ENCODE measurements at places on chromosomes 2 and 18. TPM values are rescaled to one million over a fixed set of nuclear protein-coding genes. Genes with fewer than 3 reads are reported as not detected.

Gene QPCT
- total RNA-seq, result 3.9 TPM

DNA sequence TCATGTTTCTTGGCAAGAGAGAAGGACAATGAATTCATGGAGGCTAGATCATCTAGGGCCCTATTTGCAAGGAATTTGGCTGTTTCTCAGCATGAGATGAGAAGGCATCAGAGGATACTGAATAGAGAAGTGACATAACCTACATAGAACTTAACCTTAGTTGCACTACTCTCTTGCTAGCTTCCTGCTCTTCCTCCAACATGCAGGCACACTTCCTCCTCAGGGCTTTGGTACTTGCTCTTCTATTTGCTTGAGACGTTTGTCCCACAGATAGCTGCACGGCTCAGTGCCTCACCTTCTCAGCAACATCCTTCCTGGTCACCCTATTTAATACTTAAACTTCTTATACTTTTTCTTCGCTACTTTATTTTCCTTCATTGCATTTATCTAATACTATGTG, 20.0 kb upstream of the LANCL1 start:
- H3K27me3 ChIP-seq, result no peaks in the 10 kb centered on the region
- H3K27ac ChIP-seq, result no peak overlapping the region
- no peaks in the 10 kb centered on the region for H3K36me3 ChIP-seq

GRCh38 chr18:9516437-9517064, 41.2 kb downstream of the RALBP1 start:
- no peak for DNase-seq
- no peak overlapping the region for H3K4me3 ChIP-seq
- H3K36me3 ChIP-seq, result peaks cover 5% of the 10 kb centered on the region
- H3K27ac ChIP-seq, result no peak overlapping the region
- no peaks in the 10 kb centered on the region for H3K27me3 ChIP-seq

DNA sequence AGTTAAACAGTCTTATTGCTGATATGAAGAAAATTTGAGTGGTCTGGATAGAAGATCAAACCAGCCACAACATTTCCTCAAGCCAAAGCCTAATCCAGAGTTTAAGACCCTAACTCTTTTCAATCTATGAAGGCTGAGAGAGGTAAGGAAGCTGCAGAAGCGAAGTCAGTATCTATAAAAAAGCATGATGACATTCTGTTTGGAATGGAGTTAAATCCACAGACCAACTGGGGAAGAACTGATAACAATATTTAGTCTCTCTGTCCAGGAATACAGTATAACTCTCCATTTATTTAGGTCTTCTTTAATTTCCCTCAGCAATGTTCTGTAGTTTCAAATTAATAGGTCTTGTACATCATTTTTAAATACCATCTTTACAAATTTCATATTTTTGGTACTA, 16.0 kb downstream of the PIGN start:
- no peak for DNase-seq
- peaks cover 2% of the 10 kb centered on the region for H3K36me3 ChIP-seq
- H3K4me1 ChIP-seq, result no peaks in the 10 kb centered on the region
- H3K27ac ChIP-seq, result no peak overlapping the region
- H3K27me3 ChIP-seq, result no peaks in the 10 kb centered on the region
- no peak overlapping the region for H3K4me3 ChIP-seq

Gene CDH7
- not detected for total RNA-seq

DNA sequence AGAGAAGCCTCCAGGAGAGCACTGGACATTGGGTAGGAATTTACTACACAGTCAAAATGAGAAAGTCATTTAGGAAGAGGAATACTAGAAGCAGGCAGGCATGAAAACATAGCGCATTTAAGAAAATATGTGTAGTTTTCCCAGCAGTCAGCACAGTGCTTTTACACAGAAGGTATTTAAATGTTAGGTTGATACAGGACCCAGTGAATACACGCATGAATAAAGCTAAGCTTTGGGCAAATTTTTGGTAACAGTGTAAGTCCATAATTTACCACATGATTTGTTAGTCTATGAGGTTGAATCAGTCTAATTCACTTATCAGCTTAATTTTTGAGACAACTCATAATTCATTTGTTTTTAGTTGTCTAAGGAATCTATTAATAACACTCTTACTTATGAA, 421.7 kb upstream of the CDH20 start:
- H3K4me1 ChIP-seq, result no peaks in the 10 kb centered on the region
- no peaks in the 10 kb centered on the region for H3K27me3 ChIP-seq
- DNase-seq, result no peak
- no peak overlapping the region for H3K27ac ChIP-seq
- H3K36me3 ChIP-seq, result no peaks in the 10 kb centered on the region
- H3K4me3 ChIP-seq, result no peak overlapping the region

GRCh38 chr2:118911166-118911856, 30.7 kb upstream of the MARCO start:
- no peaks in the 10 kb centered on the region for H3K4me1 ChIP-seq
- no peaks in the 10 kb centered on the region for H3K36me3 ChIP-seq
- no peak overlapping the region for H3K27ac ChIP-seq
- no peak for DNase-seq

- H3K27me3 ChIP-seq, result no peaks in the 10 kb centered on the region
- H3K4me1 ChIP-seq, result no peaks in the 10 kb centered on the region
- DNase-seq, result no peak
- no peak overlapping the region for H3K4me3 ChIP-seq
These were observed 276.0 kb downstream of the LRRTM1 start for GRCh38 chr2:80028584-80028983.

DNA sequence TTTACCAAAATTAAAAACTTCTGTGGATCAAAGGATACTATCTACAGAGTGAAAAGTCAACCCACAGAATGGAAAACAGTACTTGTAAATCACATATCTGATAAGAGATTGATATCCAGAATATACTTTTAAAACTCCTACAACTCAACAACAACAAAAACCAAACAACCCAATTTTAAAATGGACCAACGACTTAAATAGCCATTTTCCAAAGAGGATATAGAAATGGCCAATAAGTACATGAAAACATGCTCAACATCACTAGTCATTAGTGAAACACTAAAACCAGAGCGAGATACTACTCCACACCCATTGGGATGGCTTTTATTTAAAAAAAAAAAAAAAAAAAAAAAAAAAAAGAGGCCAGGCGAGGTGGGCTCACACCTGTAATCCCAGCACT, 68.1 kb downstream of the DYM start:
- H3K4me1 ChIP-seq, result no peaks in the 10 kb centered on the region
- H3K27ac ChIP-seq, result no peak overlapping the region
- DNase-seq, result no peak
- no peaks in the 10 kb centered on the region for H3K36me3 ChIP-seq
- no peak overlapping the region for H3K4me3 ChIP-seq
- H3K27me3 ChIP-seq, result no peaks in the 10 kb centered on the region

Gene RNF125
- total RNA-seq, result 42.8 TPM

- no peak overlapping the region for H3K4me3 ChIP-seq
- no peaks in the 10 kb centered on the region for H3K4me1 ChIP-seq
- no peaks in the 10 kb centered on the region for H3K27me3 ChIP-seq
- H3K36me3 ChIP-seq, result no peaks in the 10 kb centered on the region
These were observed 8.6 kb upstream of the RND3 start for GRCh38 chr2:150495993-150496627.

Gene CERKL
- total RNA-seq, result not detected

Gene ICA1L
- total RNA-seq, result 4.7 TPM

Gene YES1
- total RNA-seq, result 19.0 TPM

DNA sequence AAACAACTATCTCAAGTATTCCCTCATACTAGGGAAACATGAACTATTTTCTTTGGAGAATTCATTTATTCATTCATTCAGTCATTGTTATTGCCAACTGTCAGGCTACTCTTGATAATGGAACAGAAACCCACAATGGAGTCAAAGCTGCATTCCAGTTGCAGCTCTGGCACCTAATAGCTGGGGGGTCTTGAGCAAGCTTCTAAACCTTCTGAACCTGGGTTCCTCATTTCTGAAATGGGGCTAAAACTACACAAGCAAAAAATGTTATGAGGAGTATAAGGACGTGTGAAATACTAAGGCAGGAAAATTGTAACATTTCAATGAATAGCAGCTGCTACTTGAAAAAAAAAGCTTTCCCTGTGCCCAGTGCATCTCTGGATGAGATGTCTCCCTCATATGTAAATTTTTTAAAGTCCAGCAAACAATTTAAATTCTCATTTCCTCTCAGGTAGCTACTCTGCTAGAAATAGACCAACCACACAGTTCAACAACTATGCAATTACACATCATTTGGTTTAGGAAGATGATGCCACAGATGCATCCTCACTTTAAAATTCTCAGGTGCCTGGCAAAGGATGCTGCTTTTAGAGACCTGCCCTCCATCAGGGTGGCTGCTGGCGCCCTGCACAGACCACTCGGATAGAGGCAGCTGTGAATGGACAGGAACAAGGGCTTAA, 38.5 kb downstream of the SPRED2 start:
- H3K4me1 ChIP-seq, result no peaks in the 10 kb centered on the region
- H3K4me3 ChIP-seq, result no peak overlapping the region
- no peak overlapping the region for H3K27ac ChIP-seq
- no peak for DNase-seq
